ENCODE measurements at places on chromosomes 13 and 19.

DNA sequence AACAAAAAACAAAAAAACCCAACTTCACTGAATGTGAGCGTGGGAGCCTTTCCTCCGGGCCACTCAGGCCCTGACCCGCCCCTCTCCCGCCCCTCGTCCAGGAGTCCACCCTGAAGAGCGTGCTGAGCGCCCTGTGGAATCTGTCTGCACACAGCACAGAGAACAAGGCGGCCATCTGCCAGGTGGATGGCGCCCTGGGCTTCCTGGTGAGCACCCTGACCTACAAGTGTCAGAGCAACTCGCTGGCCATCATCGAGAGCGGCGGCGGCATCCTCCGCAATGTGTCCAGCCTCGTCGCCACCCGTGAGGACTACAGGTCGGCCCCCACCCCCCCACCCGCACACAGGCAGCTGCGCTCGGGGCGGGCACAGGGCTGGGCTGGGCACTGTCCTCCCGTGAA lies 11.9 kb downstream of the APC2 start:
- DNase-seq, result no peak

- no peak for DNase-seq
Observed at GRCh38 chr19:54297759-54298305, 15.1 kb downstream of the LILRA5 start.

DNA sequence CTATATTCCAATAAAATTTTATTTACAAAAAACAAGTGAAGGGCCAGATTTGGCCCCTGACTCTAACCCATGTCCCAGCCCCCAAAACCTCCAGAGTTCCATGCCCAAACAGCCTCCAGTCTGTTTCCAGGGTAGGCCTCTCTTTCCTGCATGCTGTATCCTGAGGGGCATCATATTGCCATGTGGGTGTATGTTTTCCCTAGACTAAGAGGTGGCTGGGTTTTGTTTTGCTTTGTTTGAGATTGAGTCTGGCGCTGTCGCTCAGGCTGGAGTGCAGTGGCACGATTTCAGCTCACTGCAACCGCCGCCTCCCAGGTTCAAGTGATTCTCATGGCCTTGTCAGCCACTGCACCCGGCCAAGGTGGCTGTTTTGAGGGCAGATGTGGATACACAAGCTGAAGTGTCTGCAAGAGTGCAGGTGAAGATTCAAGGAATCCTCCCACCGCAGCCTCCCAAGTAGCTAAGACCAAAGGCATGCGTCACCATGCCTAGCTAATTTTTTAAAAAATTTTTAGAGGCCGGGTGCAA lies 23.6 kb upstream of the LSM14A start:
- DNase-seq, result no peak

DNA sequence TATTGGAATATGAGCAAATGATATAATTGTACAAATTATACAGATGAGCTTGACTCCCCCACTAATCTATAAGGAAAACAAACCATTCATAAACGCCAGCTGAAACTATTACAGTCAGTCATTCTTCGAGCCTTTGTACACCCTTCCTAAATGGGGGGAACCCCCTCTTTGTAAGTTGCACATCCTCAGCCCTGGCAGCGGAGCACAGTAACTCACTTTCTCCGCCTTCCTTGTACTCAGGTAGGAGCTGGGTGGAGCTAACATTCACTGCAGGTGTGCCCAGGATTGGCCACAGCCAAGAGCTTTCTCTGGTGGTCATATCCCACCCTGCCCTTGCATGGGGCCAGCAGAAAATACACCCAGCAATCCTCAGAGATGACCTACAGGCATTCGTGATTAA lies 28.6 kb downstream of the PIN1 start:
- DNase-seq, result no peak

DNA sequence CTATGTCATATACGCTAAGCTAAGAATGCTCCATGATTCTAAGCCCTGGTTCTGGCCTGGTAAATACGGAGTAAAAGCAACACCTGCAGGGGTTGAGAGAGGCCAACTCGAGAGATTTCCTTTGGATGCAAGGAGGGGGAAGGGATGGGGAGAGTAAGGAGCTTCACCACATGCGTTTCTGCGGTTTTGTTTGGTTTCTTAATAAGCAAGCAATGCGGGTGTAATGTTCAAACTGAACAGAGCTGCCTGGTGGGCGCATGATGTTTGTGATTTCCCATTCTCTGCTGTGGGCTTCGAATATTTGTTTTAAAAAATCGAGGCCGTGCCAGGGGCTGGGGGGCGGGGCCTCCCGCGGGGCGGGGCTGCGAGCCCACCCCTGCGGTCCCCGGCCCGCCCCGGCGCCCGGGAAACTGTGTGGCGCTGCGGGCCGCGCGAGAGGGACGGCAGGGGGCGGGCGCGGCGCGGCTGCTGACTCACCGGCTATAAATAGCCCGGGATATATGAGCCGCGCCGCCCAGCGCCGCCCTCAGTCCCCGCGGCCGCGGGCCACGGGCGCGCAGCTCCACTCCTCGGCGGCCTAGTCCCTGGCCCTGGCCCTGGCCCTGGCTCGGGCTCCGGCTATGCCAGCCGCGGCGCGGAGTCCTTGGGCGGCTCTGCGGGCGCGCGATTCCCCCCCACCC lies 5.1 kb downstream of the BBC3 start:
- DNase-seq, result peak; percentile 88

DNA sequence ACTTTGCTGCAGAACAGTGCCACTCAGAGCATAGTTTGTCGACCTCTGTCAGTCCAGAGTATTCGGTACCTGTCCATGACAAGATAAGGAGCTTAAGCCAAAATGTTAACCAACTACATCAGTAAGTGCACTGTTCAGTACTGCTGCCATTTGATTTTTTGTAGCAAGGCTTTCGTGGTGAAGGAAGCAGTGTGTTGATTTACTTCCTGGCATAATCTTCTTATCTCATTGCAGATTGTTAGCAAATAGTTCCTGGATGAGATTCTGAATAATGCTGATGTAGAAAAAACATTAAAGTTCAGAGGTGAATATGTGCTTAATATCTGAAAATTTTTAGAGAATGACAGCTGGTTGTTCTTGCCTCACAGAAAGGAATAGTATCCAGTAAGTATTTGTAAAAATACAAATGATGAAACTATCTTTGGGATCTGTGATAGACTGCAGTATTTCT lies 85.7 kb downstream of the LRRC63 start:
- peak; percentile 44 for DNase-seq

DNA sequence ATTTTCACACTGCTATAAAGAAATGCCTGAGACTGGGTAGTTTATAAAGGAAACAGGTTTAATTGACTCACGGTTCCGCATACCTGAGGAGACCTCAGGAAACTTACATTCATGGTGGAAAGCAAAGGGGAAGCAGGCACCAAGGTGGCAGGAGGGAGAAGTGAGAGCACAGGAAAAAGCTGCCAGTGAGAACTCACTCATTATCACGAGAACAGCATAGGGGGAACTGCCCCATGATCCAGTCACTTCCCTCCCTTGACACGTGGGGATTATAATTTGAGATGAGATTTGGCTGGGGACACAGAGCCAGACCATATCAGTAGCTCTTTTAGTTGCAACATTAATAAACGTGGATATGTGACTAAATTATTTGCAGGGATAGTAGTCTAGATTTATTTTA lies 4.3 kb upstream of the KCTD4 start:
- DNase-seq, result no peak

GRCh38 chr13:40596484-40596883 lies 70.0 kb downstream of the FOXO1 start:
- no peak for DNase-seq

DNA sequence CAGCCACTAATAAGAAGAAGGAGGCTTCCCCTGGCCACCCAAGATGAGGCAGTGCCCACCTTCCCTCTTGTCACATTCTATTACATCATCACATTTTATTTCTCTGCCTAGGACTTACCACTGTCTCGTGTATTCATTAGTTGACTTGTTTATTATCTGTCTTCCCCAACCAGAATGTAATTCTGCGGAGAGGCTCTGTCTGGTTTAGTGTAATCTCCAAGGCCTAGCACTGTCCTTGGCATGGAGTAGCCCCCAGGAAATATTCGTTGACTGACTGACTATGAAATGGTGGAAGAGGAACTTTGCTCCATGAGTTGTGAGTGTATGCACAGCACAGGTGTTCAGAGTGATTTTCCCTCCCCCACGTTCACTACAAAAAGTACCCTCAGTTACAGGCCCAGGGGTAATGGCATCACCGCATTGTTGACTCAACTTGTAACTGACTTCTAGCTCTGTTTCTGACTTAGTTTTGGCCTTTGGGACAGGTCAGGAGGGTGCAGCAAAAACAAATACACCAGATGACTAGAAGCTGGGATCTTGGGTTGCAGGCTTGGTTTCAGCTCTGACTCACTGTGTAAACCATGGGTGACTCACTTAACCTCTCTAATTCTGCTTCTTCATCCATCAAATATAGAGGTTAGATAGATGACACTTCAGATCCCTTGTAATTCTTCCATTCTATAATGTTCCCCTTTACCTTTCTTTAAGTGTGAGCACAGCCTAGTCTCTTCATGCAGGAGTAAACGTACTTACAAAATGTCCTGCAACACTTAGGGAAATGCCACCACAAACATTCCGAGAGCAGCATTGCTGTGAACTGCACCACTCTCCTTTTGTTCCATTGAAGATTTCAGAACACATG lies 229.7 kb downstream of the KCNRG start:
- DNase-seq, result peak; percentile 87

DNA sequence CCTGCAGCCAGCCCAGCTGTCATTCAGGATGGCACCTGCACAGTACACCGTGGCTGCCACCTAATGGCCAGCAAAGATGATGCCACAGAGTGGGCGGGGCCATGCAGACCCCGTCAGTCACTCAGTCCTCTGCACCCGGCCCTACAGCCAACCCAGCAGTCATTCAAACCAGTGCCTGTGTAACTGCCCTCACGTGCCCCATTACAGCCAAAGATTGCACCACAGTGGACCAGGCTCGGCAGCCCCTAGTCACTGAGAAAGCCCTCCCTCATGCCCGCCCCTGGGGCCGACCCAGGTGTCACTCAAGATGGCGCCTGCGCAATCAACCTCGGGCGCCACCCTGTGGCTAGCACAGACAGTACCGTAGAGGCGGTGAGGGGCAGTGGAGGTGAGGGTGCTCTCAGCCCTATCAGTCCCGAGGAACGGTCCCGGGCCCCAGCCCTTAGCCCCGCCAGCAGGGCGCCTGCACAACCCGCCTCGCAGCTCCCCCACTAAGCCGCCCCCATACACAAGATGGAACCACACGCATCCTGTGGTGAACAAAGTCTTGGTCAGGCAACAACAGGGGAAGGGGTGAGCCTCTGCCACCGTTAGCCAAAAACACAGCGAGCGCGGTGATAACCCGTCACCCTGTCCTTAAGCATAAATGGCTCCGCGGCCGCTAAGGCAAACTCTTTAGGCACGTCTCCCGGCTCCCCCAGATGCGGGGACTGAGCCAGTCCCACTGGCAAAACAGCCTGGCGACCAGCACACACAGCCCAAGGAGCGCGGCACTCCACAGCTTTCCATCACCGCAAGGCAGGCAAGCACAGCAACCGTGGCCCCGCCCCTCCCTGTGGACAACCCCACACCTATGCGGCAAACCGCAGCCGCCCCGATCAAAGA lies 2.3 kb downstream of the PEG3 start:
- peak; percentile 32 for DNase-seq

GRCh38 chr13:27083183-27083582 lies 88.4 kb downstream of the USP12 start:
- no peak for DNase-seq

DNA sequence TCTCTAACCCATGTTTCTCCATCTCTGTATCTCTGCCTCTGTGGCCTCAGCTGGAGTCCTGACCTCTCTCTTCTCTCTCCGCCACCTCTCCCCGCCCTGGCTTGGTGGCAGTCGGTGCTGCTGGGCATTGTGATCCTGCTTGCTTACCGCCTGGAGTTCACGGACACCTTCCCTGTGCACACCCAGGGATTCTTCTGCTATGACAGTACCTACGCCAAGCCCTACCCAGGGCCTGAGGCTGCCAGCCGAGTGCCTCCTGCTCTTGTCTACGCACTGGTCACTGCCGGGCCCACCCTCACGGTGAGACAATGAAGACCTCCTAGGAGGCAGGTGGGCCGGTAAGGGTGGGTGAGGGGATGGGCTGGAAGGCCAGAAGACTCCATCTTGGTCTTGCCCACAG lies 4.2 kb downstream of the PLPPR2 start:
- no peak for DNase-seq

DNA sequence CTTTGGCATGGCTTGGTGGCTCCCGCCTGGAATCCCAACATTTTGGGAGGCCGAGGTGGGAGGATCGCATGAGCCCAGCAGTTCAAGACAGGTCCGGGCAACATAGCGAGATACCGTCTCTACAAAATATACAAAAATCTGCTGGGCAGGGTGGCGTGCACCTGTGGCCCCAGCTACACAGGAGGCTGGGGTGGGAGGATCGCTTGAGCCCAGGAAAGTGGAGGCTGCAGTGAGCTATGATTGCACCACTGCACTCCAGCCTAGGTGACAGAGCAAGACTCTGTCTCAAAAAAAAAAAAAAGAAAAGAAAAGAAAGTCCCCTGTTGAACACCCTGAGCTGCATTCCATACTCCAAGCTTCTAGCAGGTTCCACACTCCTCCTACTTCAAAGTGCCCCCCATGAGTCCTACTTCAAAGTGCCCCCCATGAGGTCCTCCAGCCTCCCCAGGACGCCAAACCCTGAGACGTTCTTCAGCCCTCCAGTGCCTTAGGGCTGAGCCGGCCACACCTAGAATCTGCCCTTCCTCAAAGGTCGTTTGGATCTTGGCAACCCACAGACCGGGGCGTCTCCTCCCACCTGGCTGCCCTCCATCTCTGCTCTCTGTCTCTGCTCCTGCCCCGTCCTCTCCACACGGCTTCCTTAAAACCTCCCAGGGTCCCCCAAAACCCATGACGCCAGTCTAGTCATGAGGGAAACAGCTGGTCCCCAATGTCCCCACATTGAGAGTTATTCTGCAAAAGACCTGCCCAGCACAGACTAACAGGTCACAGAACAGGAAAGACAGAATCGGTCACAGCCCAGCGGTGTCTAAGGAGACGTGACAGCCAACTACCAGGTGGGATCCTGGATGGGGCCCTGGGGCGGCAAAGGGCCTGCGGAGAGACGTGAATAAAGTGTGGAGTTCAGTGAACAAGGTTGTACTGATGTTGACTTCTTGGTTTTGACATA lies 4.8 kb downstream of the TJP3 start:
- no peak for DNase-seq

GRCh38 chr13:50358231-50359040 lies 343.2 kb downstream of the KCNRG start:
- DNase-seq, result no peak

All from fibroblast of villous mesenchyme (primary cell).